Suppressor macrophage treated with lipopolysaccharide for 4 hours (primary cell): ENCODE measurements at places on chromosomes 6 and 20.

- DNase-seq = no peak
Measured at GRCh38 chr6:19333936-19334335, 503.2 kb upstream of the ID4 start.

- DNase-seq = no peak
Measured at GRCh38 chr20:2805689-2806350, 5.4 kb upstream of the CPXM1 start.

- DNase-seq = peak; percentile 50
Measured at GRCh38 chr6:5204376-5204775, 56.4 kb downstream of the LYRM4 start.

DNA sequence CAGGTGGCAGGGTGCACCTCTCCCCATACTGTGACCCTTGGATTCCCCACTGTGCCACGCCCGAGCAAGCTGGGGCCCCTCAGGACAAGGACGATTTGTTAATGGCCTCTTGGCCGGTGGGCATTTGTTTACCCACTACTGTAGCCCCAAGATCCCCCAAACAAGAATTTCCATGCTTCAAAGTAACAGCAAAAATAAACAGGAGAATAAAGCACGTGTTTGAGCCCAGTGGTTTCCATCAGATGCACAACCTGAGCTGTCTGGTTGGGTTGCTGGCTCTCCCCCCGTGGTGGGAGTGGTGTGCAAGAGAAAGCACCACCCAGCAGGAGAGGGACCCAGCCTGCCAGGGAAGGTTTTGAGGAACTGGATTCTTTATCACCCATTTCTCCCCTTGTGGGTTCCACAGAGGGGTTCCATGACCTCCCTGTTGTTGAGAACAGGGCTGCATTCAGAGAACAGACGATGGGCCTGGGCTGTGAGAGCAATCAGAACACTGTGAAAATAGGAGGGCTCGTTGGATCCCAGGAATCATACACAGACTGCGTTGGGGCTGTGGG, 4.8 kb downstream of the CD93 start:
- DNase-seq = no peak

- DNase-seq = no peak
Measured at GRCh38 chr6:56026455-56027180, 151.2 kb upstream of the BMP5 start.

DNA sequence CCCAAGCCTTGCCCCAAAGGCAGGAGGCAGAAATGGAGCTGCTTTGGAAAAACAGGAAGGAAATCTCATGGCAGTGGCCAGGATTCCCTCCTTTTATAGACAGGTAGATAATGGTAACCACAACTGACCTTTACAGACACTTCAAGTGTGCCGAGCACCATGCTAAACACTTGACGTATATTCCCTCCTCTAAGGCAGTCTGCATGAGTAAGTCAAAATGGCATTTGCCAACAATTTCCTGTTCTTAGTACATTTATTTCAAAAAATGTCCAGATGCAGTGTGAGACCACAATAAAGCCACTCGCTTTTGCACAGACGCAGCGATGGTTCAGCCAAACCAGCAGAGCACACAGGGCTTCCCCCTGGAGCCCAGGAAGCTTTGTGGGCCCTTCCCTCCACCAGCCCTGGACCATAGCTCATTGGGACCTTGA, 16.5 kb upstream of the GPR6 start:
- no peak for DNase-seq

DNA sequence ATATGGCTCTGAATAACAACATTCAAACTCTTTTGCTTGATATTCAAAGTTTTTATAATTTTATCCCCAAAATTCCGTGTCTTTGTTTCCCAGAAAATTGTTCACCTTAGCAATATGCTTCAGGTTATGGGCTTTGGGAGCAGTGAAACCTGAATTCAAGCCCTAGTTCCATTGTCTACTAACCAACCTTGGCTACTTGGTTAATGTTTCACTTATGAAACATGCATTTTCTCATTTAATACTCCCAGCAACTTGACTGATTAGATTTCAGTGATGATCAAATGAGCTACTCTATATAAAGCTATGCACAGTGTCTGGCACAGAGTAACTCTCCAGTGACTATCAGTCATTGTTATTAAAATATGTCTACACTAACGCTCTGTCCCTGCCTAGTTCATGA, 192.2 kb upstream of the TENT5A start:
- DNase-seq = no peak

- no peak for DNase-seq
Measured at GRCh38 chr20:38961530-38962043, 557 bp upstream of the DHX35 start.

DNA sequence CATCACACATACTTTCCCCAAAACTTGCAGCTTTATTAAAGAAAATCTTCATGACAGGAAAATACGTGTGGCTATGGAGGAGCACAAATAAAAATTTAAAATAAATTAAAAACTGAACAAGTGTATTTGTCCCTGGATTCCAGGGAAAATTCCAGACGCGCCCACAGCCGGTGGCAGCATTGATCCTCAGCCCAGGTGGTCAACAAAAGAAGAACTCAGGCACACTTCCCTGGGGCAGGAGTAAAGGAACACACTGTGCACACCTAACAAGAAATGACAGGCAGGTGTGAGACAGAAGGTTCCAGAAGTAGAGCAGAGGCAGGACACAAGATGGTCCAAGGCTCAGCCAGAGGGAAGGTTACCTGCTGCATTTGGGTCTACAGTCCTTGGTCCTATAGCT, 36.3 kb downstream of the FOXA2 start:
- DNase-seq = no peak

DNA sequence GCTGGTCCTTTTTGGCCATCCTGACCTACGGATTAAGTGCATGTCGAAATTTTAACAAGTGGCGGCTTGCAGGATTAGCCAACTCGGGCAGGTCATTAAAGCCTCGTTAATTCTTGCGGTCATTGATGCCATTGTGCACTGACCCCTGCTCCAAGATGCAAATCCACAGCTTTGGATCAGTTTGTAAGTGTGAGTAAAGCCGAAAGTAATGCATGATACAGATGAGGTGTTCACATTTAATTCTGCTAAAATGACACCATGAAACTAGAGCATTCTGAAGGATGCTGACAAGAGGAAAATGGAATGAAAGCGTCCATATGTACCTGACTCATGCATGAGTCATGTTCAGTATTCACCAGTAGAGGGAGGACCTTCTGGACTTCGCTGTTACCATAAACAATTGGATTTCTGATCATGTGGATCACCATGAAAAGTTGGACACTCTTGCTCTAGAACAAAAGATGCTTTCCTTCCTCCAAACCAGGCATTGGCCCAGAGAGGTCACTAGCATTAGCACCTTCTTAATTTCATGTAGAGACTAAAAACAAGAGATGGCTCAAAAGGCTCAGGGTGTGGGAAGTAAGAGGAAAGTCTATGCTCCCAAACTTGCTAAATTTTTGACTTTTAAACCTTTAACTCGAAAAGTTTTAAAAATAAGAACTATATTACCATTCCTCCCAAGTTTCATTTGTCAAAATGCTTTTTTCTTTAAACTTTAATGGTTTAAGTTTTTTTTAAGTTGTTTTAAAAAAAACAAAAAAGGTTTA, 48.0 kb downstream of the MUC22 start:
- peak; percentile 64 for DNase-seq

DNA sequence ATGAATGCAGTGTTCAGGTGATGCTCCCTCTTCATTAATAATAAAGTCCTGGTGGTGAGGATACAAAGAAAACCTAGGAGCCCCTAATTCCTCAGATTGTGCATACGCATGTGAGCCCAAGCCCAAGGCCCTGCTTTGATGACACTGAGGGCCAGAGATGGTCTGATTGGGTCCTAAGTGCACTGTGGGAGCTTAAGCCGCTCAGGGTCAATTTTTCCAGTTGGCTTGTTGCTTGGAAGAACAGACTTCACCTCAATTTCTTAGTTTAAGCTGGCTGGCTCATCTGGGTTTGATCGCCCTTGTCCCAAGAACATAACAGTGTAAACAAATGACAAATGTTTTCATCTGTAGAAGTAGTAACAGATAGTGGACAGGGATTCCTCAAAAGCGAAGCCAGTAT, 41.4 kb downstream of the INSM1 start:
- DNase-seq = no peak

DNA sequence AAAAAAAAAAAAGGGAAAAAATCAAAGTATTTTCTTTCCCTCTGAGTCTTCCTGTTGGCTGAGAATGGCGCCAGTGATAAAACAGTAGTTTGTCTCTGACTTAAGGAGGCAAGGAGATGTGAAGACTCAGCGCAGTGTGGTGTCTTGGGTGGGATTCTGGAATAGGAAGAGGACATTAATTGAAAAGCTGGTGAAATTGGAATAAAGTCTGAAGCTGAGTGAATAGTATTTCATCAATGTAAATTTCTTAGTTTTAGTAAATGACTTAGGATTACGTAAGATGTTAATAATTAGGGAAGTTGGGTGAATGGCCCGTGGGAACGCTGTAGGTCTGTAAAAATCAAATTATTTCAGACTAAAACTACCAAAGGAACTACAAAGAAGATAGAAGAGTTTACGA, 122.8 kb upstream of the ZNF217 start:
- peak; percentile 64 for DNase-seq

- DNase-seq = no peak
Measured at GRCh38 chr20:13263451-13263850, 42.4 kb downstream of the ISM1 start.

DNA sequence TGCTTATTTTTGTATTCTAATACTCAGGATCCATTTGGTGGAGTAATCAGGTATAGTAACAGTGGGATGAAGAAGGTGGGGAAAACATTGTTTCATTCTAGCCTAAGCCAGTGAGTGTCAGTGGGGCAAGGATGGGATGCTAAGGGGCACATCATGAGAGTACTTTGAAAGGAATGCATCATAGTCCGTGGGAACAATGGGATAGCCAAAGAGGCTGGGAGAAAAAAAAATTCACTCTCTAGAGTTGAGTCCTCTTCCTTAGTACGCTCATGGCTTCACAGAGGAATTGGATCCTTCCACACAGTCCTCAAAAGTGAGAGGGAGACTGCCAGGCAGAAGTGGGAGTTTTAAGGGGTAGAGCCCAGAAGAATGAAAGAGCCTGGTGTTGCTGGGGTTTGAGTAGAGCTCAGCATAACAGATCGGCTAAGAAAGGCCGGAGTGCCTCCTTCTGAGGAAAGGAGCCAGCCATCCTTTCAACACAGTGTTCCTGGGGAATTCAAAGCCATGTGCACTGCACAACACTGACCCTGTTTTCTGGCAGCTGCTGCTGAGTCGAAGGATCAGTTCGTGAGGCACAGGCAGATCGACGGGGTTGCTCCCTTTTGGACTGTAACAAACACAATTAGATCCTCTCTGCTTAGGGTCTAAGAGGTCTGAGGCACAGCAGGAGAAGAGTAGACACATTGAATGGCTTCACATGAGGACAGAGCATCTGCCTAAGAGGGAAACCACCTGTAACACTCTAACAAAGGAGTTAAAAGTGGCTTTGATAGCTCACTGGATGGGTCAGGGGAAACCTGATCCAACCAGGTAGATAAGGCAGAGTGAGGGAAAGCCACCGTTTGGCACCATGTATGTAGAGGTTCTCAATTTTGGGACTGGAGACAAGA, 61.2 kb downstream of the ELOVL5 start:
- DNase-seq = no peak

DNA sequence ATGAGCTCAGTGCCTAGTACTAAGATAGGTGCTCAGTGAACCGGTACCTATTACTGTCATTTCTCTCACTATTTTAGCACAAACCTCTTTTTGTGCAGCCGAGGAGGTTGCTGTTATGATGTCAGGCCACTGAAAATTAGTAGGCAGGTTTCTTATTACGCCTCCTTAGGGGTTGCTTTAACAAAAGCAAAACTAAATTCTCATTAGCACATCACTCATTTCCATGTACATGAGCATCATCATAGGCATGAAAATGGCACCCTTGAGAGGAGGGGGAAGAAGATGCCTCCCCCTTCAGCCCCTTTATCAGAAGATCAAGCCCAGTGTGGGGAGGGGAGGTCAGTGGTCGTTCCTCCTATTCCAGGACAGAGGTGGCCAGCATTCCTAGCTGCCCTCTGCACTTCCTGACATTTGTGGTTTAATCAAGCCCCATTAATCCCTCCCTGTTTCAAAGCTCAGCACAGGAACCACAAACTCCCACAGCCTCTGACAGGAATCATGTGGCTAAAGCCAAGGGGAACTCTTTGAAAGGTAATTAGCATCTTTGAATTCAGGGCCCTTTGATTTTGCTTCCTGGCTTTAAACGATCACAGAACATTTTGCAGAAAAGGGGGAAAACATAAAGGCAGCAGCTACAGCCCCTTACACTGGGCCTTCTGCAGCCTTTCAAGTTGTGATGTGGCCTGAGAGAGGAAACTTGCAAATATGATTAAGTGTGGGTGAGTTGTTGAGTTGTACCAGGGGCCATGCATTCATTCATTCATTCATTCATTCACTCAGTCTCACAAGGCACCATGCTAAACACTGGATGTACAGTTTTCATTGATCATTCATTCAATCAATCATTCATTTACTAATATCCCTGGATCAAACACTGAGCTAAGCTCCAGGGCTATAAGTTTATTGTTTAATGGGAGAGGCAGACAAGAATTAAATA, 31.9 kb upstream of the PSMF1 start:
- DNase-seq = no peak

- no peak for DNase-seq
Measured at GRCh38 chr6:141264101-141264500, 868.6 kb upstream of the GJE1 start.

- peak; percentile 82 for DNase-seq
Measured at GRCh38 chr6:118780668-118781067, 113.3 kb upstream of the ASF1A start.

- no peak for DNase-seq
Measured at GRCh38 chr20:59508729-59509128, 95.6 kb upstream of the PHACTR3 start.

DNA sequence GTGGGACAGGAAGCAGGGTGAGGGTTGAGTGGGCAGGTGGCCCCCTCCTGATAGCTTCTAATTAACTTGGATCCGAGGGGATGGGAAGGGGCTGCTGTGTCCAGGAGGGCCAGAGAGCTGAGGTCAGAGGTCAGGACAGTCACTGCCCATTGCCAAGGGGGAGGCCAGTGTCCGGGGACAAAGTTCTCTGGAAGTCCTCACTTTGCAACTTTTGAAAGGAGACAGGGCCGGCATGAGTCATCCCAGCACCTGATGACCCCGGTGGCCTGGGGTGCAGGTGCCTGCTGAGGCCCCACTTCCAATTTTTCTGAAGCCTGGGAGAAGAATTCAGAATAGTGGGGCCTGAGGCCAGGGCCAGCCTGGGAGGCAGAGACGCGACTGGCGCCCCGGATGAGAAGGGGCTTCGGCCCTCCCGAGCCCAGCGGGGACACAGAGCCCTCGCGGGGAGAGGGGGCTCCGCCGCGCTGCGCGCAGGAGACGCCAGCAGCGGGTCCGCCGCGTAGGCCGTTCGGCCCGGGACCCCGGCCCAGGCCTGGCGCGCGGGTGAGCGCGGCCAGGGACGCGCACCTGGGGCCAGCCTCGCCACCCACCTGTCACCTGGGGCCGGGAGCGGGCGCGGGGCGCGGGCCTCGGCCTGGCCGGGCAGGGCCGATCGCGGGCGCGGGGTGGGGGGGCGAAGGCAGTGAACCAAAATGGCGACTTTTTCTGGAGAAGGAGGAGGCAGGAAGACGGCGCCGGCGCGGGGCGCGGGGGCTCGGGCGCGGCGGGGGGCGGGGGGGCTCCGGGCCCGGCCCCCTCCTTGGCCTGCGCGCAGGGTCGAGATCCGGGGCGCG, 586 bp downstream of the ZNF512B start:
- DNase-seq = no peak
